ENCODE measurements at places on chromosomes 3 and 15.

DNA sequence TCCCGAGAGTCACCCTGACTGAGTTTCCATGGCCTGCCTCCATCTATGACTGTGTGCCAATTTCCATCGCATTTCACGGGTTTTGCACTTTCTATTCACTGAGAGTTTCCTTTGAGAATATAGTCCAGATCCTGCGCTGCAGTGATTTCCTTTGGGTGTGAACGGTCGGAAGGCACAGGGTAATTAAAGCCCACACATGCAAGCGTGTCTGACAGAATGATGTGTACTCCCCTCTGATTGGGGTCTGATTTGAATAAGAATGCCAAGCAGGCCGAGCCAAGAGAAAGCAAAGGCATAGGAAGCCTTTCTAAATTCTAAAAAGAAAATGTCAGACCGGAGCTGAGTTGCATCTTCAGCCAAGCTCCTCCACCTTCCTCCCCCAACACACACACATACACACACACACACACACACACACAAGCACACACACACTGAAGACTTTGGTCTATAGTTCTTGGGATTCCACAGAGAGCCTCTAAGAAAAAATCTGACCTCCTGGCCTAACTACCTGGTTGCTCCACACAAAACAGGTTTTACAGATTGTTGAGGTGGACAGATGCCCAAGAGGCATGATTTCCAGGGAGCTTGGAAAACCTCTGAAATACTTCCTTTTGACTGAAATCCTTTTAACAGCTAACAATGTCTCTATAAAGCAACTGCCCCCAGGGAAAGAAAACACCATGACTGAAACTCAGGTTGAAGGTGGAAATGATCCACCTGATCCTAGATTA lies 59.7 kb upstream of the LRRN1 start:
- DNase-seq: no peak

- DNase-seq: no peak
These were observed 12.0 kb downstream of the EXOSC7 start for GRCh38 chr3:44988073-44988472.

- DNase-seq: no peak
These were observed 172.7 kb downstream of the RPLP1 start for GRCh38 chr15:69625328-69625727.

- DNase-seq: no peak
These were observed 45.1 kb downstream of the ZBTB38 start for GRCh38 chr3:141413391-141413790.

DNA sequence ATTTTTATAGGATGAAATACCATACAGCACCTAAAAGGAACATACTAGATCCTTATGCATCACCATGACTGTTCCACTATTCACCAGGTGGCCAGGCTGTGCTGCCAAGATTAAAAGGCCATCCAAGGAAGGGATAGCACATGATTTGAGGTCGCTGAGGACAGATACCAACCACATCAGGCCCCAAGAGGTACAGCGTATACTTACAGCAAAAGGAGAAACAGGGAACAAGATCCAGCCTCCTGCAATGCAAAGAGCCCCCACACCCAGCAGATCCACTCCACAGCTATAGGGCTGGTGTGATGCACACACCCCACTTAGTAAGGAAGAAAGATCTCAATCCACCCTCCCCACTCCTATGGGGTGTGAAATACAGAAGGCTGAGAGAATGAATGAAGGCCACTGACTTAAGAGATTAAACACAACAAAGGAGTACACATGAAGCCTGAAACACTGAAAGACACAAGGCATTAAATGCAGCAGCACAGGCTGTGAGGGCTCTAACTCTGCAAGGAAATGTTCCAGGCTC lies 32.0 kb upstream of the ZNF445 start:
- no peak for DNase-seq
